Upper lobe of left lung (tissue), 6 donors: ENCODE measurements at places on chromosomes 1 and 21. TPM values are rescaled to one million over a fixed set of nuclear protein-coding genes. Genes with fewer than 3 reads are reported as not detected.

RSPO1 gene
- 2.7 TPM for total RNA-seq

PRUNE1 gene
- total RNA-seq = 28.3 TPM

CIART gene
- total RNA-seq = 7.5 TPM

PYHIN1 gene
- total RNA-seq = 7.3 TPM

GRCh38 chr1:181669246-181669645 lies 185.9 kb downstream of the CACNA1E start:
- H3K36me3 ChIP-seq = no peaks in the 10 kb centered on the region
- H3K4me1 ChIP-seq = no peaks in the 10 kb centered on the region
- DNase-seq = no peak
- H3K27me3 ChIP-seq = no peaks in the 10 kb centered on the region
- H3K27ac ChIP-seq = no peak overlapping the region
- no peak overlapping the region for H3K4me3 ChIP-seq

DNA sequence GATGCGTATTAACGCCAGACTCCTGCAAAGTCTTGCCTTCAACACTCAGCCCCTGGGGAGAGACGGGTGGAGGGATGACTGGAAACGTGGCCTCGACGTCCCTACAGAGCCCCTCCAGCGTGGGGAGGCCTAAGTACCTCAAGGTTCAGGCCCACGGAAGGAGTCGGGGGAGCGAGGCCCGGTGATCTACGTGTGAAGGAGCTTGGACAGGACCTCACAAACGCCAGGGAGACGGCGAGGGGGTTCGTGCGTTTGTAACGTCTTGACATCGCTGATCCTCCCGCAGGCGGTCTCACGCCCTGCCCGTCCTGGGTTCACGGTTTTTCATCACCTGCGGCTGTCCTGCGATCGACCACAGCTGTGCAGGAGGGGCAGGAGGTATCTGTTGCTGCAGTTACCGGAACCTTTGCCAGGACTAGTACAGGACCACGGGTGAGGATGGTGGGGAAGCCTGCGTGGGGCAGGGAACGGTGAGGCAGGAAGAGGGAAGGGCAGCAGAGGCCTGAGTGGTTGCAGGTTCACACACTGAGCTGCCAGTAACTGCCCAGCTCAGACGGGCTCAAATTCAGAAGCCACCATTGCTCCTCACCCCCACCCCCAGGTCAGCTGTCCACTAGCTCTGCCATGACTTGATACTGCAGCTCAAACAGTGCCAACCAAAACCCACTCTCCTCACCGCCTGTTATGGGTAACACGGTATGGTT lies 889 bp upstream of the CCNL2 start:
- peaks cover 28% of the 10 kb centered on the region for H3K4me1 ChIP-seq
- peak overlapping the region; percentile 98 for H3K4me3 ChIP-seq
- peaks cover 67% of the 10 kb centered on the region for H3K36me3 ChIP-seq
- no peak for DNase-seq
- no peaks in the 10 kb centered on the region for H3K27me3 ChIP-seq
- peak overlapping the region; percentile 94 for H3K27ac ChIP-seq

DNA sequence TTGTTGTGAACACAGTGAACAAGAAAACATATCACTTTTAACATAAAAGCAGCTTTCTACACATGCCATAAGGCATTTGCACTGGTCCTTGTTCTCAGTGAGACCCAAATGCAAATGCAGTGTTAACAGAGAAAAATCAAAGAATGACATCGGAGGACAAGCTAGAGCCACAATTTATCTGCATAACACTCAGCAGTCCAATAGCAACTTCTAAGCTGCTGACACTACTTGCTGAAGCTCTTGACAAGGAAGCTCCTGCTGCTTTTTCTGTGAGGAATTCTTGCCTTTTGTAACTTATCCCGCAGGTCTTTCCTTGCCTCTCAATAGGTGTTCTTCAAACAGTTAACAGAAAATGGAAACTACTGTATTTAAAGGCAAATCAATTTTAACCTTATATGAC lies 34.7 kb downstream of the USH2A start:
- no peak overlapping the region for H3K27ac ChIP-seq
- no peak overlapping the region for H3K4me3 ChIP-seq
- H3K36me3 ChIP-seq = no peaks in the 10 kb centered on the region
- no peaks in the 10 kb centered on the region for H3K4me1 ChIP-seq
- DNase-seq = no peak
- no peaks in the 10 kb centered on the region for H3K27me3 ChIP-seq

DNA sequence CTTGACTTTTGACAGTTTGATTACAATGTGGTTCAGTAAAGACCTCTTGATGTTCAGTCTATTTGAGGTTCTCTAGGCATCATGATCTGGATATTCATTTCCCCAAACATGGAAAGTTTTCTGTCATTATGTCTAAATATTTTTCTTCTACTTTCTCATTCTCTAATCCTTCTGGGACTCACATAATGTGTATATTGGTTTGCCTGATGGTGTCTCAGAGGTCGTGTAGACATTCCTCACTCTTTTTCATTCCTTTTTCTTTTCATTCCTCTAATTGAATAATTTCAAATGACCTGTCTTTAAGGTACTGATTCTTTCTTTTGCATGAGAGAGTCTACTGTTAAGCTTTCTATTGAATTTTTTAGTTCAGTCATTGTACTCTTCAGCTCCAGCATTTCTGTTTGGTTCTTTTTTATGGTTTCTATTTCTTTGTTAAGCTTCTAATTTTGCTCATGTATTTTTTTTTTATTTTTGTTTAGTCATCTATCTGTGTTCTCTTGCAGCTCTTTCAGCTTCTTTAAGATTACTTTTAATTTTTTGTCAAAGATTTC lies 158.4 kb downstream of the GDAP2 start:
- H3K27ac ChIP-seq = no peak overlapping the region
- no peaks in the 10 kb centered on the region for H3K4me1 ChIP-seq
- no peaks in the 10 kb centered on the region for H3K27me3 ChIP-seq
- H3K4me3 ChIP-seq = no peak overlapping the region
- no peaks in the 10 kb centered on the region for H3K36me3 ChIP-seq
- DNase-seq = no peak

DNA sequence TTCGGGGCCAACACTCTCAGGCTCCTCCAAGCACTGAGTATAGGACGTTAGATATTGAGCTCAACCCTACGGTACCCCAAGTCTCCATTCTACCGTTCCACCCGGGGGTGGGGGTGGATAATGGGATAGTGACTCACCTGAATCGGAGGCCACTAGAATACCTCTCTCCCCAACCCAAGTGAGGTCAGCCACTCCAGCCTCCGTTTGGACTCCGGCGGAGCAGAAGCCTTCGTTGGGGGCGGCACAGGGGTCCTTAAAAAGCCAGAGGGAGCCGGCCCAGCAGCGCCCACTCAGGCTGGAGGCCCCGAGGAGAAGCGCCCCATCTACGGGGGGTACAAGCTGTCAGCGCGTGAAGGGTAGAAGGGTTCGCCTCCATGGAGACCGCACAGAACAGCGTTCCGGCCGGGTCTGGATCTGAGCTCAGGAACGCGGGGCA lies 556 bp downstream of the WDR77 start:
- no peaks in the 10 kb centered on the region for H3K27me3 ChIP-seq
- DNase-seq = no peak
- peaks cover 41% of the 10 kb centered on the region for H3K36me3 ChIP-seq
- H3K4me1 ChIP-seq = peaks cover 33% of the 10 kb centered on the region
- peak overlapping the region; percentile 92 for H3K27ac ChIP-seq

GRCh38 chr1:3192825-3193224 lies 123.8 kb downstream of the PRDM16 start:
- DNase-seq = peak; percentile 52
- H3K27me3 ChIP-seq = no peaks in the 10 kb centered on the region
- H3K36me3 ChIP-seq = no peaks in the 10 kb centered on the region
- no peak overlapping the region for H3K27ac ChIP-seq
- H3K4me3 ChIP-seq = no peak overlapping the region

GRCh38 chr1:25795946-25796810 lies 3.8 kb upstream of the SELENON start:
- no peaks in the 10 kb centered on the region for H3K27me3 ChIP-seq
- H3K4me1 ChIP-seq = peaks cover 20% of the 10 kb centered on the region
- H3K36me3 ChIP-seq = no peaks in the 10 kb centered on the region

- no peaks in the 10 kb centered on the region for H3K36me3 ChIP-seq
- no peak for DNase-seq
- no peaks in the 10 kb centered on the region for H3K4me1 ChIP-seq
These were observed 42.8 kb downstream of the KCNK1 start for GRCh38 chr1:233656687-233657086.

GRCh38 chr1:213244664-213245091 lies 193.6 kb downstream of the RPS6KC1 start:
- no peaks in the 10 kb centered on the region for H3K27me3 ChIP-seq
- DNase-seq = no peak
- H3K27ac ChIP-seq = no peak overlapping the region
- H3K36me3 ChIP-seq = no peaks in the 10 kb centered on the region

GRCh38 chr1:228507961-228508652 lies 20.9 kb downstream of the RNF187 start:
- H3K27ac ChIP-seq = no peak overlapping the region
- no peak overlapping the region for H3K4me3 ChIP-seq
- no peaks in the 10 kb centered on the region for H3K36me3 ChIP-seq
- DNase-seq = no peak
- no peaks in the 10 kb centered on the region for H3K4me1 ChIP-seq
- no peaks in the 10 kb centered on the region for H3K27me3 ChIP-seq

DNA sequence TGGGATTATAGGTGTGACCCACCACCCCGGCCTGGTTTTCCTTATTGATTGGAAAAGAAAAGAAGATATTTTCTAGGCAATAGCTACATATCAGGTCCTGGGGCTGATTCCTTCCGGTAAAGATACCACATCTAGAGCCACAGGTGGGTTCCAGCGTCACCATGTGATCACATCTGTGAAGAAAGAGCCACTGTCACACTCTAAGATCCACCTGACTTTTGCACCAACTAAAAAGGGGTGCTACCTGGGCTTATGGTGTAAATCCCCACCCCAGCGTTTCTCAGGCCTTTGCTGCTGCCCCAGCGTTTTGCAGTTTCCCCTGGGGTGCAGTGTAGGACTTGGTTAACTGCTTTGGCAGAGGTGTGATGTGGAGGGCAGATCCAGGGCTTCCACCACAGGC lies 22.3 kb upstream of the PDE9A start:
- H3K27me3 ChIP-seq = no peaks in the 10 kb centered on the region
- DNase-seq = no peak
- no peak overlapping the region for H3K27ac ChIP-seq

DNA sequence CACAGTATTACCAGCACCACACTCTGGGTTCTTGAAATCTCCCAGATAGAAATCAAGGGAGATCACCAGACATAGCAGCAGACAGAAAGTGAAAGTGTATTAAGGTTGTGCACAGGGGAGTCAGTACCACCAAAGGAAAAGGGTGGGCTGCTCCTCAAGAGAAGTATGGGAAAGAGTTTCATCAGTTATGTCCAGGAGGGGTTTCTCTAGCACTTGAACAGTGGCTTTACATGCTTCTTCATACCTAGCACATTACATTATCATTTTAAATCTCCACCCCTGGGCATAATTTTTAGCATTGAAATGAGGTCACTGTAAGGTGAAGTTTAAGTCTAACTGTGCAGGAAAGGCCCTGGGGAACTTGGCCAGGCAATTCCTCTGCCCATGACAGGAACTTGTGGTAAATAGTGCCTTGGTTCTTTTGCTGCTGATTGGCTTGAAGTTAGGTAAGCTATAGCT lies 601.0 kb downstream of the NUF2 start:
- H3K27ac ChIP-seq = no peak overlapping the region
- no peaks in the 10 kb centered on the region for H3K27me3 ChIP-seq
- H3K4me3 ChIP-seq = no peak overlapping the region

DNA sequence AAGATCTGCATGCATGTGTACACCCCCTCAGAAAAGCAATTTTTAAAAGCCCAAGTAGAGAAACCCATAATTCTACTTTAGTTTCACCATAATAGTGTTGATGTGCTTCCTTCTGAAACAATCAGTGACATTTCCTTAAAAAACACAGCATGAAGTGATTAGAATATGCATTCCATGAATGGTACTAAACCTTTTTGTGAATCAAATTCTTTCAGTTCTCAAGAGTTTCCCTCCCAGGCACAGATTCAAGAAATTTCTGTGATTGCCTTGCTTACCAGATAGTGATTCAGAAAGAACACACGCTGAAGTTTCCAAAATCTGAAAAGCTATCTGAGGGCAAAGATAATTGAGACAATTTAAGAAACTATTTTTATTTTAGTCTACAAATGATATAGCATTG lies 136.4 kb upstream of the ADGRL2 start:
- DNase-seq = no peak
- H3K36me3 ChIP-seq = no peaks in the 10 kb centered on the region
- H3K27me3 ChIP-seq = no peaks in the 10 kb centered on the region

- H3K27ac ChIP-seq = no peak overlapping the region
- no peak overlapping the region for H3K4me3 ChIP-seq
- no peaks in the 10 kb centered on the region for H3K36me3 ChIP-seq
- H3K4me1 ChIP-seq = no peaks in the 10 kb centered on the region
These were observed 92.0 kb upstream of the BARHL2 start for GRCh38 chr1:90809093-90809492.

DNA sequence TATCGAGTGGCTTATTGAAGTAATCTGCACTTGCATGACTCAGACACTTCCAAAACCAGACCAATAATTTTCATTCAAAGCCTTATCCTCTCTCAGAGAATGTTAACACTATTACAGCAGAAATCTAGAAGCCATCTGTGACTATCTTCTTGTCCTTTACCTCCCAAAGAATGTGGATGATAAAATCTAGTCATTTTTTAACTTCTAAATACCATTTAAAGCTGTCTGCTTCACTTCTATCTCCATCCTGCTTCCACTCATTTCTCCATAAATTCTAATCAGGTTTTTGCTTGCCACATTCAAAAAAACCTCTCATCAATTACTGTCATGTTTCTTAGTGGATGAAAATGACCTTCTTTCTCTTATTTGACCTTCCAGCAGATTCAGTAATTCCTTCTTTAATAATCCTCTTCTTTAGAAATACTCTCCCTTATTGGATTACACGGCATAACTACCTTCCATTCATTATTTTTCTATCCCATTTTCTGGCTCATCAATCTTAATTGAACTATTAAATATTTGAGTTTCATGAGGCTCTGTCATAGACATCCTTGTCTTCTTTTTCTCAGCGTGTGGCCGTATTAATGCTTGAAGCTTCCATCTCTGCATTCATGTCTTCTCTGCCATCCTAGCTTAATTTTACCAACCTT lies 1999.4 kb downstream of the MRPL39 start:
- no peak for DNase-seq
- H3K4me1 ChIP-seq = no peaks in the 10 kb centered on the region
- H3K4me3 ChIP-seq = no peak overlapping the region
- no peaks in the 10 kb centered on the region for H3K27me3 ChIP-seq
- no peak overlapping the region for H3K27ac ChIP-seq

- H3K36me3 ChIP-seq = no peaks in the 10 kb centered on the region
- no peaks in the 10 kb centered on the region for H3K27me3 ChIP-seq
- H3K4me3 ChIP-seq = no peak overlapping the region
These were observed 142.6 kb downstream of the KAZN start for GRCh38 chr1:14741082-14741481.

GRCh38 chr1:11138952-11139351 lies 39.3 kb upstream of the EXOSC10 start:
- H3K27me3 ChIP-seq = no peaks in the 10 kb centered on the region
- no peak overlapping the region for H3K27ac ChIP-seq
- no peak overlapping the region for H3K4me3 ChIP-seq
- peaks cover 53% of the 10 kb centered on the region for H3K36me3 ChIP-seq
- DNase-seq = no peak
- H3K4me1 ChIP-seq = no peaks in the 10 kb centered on the region
